ENCODE measurements at places on chromosomes 13 and 19.

DNA sequence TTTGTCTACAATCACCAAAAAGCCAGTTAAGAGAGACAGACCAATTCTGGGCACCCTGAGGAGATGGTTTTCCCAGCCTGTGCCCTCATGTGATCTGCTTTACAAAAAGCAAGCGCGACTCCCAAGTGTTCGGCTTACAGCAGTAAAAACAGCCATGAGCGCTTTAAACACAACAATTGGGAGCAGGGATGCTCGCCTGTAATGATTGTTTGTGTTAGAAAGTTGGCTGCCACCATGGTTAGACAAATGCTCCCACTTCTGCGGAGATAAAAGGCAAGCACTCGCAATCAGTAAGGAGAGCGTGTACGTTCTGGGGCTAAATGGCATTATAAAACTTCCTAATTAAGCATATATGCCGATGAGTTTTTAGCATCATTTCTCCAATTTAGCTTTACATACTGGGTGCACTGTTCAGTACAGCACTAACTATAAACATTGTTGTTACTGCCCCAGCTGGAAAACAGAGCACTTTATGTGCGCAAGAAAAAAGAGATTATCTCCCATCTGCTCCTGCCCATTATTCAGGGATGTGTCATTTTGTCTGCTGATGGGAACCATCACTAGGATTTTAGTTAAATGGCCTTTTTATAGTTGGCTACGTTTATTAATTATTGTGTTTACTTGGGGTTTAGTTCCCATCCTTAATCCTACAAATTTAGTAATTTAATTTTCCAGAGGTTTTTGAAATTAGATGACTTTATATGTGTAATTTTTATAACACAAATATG, 309.3 kb upstream of the MAB21L1 start:
- DNase-seq = no peak

GRCh38 chr13:80939581-80939980, 598.7 kb upstream of the SPRY2 start:
- DNase-seq = no peak

DNA sequence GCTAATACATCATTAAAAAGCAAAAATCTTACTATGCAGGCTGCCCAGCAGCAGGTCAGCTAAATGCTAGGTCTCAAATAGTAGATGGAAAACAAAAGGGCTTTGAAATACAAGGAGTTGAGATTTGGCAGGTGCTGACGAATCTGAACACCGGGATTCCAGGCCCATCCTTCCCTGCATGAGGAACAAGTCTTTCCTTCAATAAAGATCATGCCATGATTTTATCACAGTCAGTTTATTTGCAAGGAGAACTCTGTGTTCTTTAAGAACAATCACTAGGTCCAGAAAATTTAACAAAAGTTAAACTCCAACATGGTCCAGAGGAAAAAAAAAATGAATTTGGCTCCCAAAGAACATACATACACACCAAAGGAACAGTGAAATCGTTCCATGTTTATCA, 551.4 kb downstream of the SLITRK6 start:
- no peak for DNase-seq

GRCh38 chr13:112034231-112034630, 32.7 kb upstream of the SOX1 start:
- DNase-seq = no peak

DNA sequence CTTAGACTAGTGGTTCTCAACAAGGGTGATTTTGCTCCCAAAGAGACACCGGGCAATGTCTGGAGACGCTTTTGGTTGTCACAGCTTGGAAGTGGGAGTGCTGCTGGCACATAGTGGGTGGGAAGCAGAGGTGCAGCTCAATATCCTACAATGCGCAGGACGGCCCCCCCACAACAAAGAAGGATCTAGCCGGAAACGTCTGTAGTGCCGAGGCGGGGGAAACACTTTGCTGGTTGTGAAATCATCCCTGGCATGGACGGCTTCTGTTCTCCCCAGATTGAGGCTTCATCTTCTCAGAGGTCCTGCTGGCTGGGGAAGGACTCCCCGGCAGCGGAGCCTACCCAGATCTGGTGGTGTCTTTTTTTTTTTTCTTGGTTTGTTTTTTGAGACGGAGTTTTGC, 13.4 kb upstream of the SYT5 start:
- no peak for DNase-seq

- no peak for DNase-seq
Observed at GRCh38 chr13:67216864-67217263, 13.3 kb downstream of the PCDH9 start.

DNA sequence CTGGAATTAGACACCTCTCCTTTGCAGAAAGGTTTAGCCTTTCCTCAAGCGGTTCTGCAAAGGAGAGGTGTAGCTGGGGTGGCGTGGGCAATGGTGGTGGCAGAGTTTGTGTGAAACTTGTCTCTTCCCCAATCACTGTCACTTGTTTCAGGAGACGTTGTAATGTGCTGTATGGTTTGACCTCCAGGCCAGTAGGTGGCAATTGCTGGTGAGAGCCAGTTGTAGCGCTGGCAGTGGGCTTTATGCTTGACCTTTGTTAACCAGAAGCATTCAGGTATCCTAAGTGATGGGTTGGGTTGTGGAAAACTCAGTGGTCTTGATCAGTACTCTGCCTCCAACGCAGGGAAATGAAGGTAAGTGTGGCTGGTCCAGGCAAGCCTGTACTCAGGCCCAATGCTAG, 12.7 kb upstream of the LILRA5 start:
- no peak for DNase-seq

DNA sequence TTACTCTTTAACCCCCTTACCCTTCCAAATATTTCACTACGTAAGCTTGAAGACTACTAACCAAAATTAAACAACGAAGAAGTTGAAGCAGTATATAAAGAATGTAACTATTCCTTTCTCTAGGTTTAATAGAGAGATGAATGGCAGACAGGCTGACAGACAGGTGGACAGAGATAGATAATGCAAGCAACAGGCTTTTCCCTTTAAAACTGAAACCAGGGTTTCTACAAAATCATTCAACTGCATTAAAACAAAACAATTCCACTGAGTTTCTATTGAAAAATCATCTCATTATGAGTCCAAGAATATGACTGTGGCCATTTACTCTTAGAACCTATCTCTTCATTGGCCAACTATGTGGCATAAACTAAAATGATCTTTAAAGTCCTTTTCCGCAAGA, 15.2 kb downstream of the LNX2 start:
- no peak for DNase-seq

DNA sequence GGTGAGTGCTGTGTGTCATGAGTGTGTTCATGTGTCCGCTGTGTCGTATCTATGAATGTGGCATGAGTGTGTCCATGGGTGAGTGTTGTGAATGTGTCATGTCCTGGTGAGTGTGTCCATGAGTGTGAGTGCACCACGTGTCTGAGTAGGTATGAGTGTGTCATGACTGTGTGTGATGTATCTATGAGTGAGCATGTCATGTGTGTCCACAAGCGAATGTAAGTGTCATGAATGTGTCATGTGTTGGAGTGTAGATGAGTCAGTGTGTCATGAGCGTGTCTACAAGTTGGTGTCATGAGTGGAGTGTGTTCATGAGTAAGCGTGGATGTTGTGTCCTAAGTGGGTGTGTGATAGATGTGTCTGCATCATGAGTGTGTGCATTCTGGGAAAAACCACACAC, 129.4 kb downstream of the TUBA3C start:
- no peak for DNase-seq

GRCh38 chr19:43465468-43466120, at the start of gene LYPD3:
LYPD3 (minus strand) TSS chr19:43465608; CDS start chr19:43465571, 37 bp downstream.
- no peak for DNase-seq

DNA sequence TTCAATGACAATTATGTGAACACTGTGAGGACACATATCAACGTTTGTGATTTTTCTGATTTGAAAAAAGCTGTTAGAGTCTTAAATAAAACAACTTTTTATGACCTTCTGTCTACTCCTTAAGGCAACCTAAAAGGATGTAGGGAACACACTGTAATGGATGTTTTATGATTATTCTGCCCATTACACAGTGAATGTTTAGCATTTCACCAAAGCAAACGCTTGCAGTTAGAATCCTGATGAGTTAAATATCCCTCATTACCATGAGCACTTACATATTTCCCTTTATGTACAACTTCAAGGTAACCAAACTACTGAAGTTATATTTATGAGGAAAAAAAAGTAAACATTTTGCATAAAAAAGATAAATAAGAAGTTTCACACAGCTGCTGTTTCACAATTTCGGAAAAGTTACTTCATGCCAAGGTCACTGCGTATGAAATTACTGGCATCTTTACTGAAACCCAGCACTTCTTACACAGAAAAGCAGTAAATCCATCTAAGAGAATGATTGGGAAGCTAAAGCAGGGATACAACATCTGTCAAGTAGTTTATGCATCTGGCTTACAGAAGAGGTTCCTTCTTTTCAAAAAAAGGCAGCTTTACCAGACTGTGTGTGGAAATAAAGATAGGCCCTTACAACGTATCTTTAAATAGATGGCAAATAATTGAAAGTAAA, 733.7 kb upstream of the ATXN8OS start:
- no peak for DNase-seq

GRCh38 chr19:7720351-7720750, 11.6 kb downstream of the CLEC4G start:
- DNase-seq = no peak

DNA sequence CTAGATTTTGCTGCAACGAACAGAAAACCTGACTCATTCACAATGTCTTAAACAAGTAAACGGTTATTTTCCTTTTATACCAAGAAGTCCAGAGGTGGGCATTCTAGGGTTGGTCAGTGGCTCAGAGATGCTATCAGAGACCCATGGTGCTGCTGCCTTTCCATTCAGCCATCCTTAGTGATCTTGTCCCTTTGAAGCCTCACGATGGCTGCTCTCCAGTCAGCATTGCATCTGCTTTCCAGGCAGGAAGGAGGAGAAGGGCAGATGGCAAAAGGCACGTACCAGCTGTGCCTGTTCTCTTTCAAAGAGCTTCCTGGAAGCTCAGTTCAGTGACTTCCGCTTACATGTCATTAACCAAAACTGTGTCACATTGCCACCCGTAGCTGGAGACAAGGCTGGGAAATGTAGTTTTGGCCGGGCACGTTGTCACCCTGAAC, 30.1 kb downstream of the WDFY2 start:
- peak; percentile 80 for DNase-seq

DNA sequence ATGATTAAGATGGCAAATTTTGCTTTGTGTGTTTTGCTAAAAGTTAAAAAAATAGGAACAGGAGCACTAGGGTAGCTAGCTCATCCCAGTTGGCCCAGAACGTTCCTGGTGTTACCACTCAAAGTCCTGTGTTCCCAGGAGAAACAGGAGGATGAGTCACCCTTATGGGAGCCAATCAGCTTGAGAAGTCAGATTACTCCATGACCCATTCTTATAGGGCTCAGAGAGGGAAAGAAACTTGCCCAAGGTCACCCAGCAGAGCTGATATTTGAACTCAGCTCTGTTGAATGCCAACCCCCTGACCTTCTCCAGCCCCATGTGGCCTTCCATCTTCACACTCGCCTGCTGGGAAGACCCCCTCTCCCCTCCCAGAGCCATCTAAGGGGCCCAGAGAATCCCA, 13.0 kb downstream of the NMRK2 start:
- DNase-seq = no peak

DNA sequence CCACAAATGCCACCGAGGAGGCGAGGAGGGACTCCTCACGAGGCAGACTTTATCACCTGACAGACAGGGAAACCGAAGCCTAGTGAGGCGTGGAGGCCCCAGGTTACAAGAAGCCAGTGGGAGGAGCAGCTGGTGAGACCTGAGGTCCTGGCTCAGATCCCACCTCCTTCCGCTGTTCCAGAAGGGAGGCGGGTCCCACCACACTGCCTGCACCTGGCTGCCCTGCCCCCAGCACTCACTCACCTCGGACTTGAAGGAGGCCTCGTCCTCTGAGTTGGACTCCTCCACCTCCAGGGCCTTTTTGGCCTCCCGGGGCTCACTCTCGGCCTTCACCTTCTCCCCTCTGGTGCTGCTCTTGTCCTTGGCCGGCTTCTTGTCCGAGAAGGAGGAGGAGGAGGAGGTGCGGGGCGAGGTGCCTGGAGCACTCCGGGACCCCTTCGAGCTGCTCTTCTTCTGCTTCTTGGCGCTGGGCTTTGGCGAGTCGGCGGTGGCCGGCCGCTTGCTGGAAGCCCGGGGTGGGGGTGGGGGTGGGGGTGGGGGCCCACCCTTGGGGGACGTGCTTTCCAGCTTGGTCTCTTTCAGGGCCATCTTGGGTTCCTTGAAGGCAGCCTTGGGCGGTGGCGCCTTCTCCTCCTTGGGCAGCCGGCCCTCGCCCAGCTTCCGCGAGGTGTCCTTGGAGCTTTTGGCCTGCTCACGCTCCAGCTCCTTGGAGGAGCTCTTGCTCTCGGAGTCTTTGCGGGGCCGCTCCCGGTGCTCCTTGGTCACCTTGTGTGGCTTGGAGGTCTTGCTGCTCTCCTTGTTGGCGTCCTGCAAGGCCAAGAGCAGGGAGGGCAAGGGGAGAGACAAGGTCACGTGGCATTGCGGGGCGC, 57.7 kb downstream of the MLLT1 start:
- no peak for DNase-seq

DNA sequence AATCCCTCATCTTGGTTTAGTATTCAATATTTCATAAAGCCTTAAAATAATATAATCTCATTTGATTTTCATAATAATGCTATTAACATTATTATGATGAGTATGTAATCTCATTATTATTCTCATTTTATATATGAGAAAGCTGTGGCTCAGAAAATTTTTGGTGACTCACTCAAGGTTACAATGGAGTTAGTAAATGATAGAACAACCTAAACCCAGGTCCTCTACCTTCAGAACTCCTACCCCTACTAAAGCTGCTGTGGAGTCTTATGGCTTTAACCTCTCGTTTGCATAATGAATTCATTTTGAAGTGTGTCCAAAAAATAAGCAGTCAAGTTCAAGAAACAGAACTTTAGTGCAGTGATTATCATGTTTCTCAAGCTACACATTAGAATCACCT, 226.3 kb downstream of the TBC1D4 start:
- DNase-seq = no peak
